Neural progenitor cell (in vitro differentiated cells): ENCODE measurements at places on chromosomes 13 and 19.

DNA sequence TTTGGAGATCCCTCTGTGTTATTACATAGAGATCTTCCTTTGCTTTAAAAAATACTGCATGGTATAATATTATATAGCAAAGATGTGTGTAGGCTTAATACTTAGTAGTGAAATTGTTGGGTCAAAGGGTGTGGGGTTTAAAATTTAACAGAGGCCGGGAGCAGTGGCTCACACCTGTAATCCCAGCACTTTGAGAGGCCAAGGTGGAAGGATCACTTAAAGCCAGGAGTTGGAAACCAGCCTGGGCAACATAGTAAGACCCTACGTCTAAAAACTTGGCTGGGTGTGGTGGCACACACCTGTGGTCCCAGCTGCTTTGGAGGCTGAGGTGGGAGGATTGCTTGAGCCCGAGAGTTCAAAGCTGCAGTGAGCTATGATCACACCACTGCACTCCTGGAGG is 22.3 kb upstream of the CEBPA start:
- DNase-seq, result no peak

DNA sequence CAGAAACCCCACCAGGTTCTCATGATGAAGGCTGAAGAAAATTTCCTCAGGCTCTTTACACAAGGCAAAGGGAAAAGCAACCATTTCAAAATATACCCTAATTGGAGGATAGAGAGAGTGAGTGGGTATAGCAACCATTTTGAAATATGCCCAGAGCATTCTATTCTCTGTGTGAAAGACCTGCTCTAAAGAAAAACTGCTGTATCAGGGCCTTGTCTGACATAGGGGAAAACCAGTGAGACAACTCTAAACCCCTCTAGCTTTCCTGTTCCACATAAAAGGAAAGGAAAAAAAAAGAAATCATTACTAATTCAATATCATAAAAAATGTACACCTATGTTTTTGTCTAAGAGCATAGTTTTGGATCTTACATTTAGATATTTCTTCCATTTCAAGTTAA is 42.3 kb downstream of the TPTE2 start:
- DNase-seq, result no peak

DNA sequence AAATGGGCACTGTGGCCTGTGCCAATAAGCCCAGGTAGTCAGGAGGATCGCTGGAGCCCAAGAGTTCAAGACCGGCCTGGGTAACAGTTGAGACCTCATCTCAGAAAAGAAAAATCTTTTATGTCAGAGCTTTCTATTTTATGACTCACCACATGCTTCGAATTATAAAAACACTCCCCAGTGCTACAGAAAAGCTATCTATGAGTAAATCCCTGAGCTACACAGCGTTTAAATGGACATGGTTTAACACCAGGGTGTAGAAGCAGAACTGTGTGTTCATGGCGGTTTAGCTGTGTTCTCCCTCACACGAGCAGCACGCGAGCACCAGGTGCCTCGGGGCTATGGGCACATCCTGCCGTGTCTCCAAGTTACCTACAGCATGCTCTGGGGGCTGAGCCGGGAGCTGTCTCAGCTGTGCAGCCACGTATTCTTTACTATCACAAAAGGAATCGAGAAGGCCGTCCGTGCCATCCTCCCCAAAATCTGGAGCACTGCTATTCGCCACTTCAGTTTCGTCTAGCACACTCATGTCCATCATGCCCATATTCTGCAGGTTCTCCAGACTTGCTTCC is 6.7 kb downstream of the SAFB2 start:
- DNase-seq, result no peak

- DNase-seq, result no peak
Observed at GRCh38 chr19:42403586-42403985, 13.5 kb upstream of the CNFN start.

- no peak for DNase-seq
Observed at GRCh38 chr19:14066134-14066533, 4.3 kb upstream of the PALM3 start.

GRCh38 chr19:49440439-49441209 is 703 bp downstream of the SLC17A7 start:
- no peak for DNase-seq

DNA sequence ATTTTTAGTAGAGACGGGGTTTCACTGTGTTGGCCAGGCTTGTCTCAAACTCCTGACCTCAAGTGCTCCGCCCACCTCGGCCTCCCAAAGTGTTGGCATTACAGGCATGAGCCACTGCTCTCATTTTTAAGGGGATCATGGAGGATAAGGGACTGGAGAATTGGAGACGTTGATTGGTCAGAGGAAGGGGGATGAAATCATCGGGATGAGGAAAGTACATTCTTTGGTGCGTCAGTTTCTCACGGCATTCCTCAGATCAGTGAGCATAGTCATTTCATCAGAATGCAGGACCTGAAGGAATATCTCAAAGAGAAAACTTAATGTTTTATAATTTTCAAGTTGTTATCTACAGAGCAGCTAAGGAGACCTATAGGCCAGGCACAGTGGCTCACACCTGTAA is 14.0 kb downstream of the ZNF114 start:
- no peak for DNase-seq

DNA sequence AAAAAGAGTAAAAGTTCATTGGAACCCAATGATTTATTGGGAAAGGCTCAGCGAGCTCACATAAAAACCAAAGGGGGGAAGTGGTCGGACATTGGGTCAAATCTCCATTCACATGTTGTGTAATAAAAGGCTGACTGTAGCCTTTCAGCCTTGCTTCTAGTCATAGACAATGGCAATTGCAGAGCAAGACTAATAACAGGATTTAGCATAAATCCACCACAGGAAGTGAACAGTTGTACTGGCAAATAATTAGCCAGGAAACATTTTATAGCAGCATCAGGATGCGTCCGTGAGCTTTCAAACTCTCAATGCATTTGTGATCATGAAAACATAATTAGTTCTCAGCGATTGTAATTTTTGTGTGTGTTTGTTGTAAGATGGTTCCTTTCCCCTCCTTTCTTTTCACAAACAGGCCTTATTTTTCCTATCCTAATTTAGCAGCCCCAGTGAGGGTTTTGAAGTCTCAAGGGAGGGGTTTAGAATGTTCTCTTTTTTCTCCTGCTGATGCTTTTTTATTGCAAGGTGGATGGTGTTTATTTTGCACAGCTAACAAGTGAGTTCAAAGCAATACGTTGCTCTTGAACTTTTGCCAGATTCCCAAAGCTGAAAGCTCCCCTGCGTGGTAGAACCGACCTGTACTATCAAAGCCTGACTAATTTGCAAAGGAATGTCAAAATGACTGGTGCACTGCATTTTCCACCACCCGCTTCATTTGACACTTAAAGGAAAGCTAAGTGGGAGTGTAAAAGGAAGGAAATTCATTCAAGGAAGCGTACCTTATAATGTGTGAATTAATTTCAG is 105.6 kb downstream of the SPRY2 start:
- DNase-seq, result no peak

- DNase-seq, result peak; percentile 41
Observed at GRCh38 chr19:960020-960419, 24.1 kb upstream of the WDR18 start.

- no peak for DNase-seq
Observed at GRCh38 chr13:102100234-102100633, 301.6 kb downstream of the FGF14 start.

GRCh38 chr13:42977219-42977659 is 14.8 kb downstream of the EPSTI1 start:
- no peak for DNase-seq

DNA sequence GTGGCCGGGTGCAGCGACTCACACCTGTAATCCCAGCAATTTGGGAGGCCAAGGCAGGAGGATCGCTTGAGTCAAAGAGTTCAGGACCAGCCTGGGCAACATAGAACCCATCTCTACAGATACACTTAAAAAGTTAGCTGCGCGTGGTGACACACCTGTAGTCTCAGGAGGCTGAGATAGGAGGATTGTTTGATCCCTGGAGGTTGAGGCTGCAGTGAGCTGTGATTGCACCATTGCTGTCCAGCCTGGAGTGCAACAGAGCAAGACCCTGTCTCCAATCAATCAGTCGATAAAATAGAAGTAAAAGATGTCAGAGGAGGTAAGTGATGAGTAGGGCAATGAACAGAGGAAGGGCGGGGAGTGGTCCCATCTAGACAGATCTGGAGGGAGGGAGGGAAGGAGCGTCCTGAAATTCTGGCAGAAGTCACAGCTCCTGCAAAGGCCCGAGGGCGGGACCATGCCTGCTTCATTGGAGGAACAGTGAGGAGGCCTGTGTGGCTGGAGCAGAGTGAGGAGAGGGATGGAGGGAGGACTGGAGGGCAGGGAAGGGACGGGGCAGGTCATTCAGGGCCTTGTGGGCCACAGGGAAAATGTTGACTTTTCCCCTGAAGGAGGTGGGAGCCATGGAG is 9.7 kb downstream of the SMIM24 start:
- DNase-seq, result no peak

DNA sequence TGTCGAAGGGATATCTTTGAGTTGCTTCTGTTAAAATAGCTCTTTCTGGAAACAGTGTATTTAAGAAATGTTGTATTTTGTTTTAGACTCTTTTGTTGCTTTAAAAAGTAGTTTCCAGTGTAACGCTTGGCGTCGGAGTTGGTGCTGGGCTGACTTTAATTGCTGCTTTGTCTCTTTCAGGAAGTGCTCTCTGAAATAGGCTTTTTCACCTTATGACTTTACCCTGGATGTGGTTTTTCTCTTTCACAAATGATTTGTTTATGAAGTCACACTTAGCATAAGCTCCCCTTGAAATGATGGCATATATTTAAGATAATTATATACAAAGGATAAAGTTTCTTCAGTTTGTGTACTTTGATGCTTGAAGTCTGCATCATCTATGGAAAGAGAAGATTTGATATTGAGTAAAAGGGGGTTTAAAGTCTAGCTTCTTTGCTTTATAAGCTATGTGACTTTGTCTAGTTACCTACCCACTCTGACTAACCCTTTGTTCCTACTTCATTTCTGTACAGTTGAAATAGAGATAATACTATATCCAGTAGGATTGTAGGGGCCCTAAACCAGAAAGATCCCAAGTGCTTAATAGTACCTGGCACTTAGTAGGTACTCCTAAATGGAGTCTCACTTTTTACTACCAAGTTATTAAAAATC is at the start of gene GPR18:
GPR18 (minus strand) TSS at position 170 of the 651 bp plus-strand sequence. CDS start 2,507 bp downstream, outside the sequence.
- no peak for DNase-seq

DNA sequence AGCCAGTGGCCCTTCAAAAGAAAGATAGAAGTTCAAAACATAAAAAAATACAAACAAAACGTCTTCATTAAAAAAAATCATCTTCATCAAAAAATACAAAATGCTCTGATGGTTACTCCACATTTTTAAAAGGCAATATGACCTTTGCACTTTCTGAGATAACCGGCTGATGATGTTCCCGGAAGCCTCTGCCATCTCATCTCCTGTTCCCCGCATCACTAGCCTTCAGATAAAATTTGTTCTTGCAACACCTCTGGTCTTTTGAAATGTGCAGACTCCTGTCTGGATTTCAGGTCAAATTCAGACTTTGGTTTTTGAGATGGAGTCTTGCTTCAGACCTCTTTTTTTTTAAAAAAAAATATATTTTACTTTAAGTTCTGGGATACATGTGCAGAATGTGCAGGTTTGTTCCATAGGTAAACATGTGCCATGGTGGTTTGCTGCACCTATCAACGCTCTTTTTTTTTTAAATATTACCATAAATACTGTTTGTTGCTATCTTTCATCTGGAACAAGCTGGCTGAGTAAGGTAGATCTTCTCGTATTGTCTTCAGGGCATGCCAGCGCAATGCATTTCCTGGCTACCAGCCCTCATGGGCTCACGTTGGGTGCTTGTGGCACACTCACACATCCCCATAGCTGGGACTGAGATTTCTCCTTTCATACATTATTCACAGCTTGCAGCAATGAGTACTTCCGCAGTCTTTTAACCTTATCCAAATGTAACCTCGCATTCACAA is 418.9 kb upstream of the ARGLU1 start:
- no peak for DNase-seq

- DNase-seq, result no peak
Observed at GRCh38 chr19:49999371-50000010, 25.7 kb downstream of the VRK3 start.
